ENCODE measurements at places on chromosomes 5 and 9.

DNA sequence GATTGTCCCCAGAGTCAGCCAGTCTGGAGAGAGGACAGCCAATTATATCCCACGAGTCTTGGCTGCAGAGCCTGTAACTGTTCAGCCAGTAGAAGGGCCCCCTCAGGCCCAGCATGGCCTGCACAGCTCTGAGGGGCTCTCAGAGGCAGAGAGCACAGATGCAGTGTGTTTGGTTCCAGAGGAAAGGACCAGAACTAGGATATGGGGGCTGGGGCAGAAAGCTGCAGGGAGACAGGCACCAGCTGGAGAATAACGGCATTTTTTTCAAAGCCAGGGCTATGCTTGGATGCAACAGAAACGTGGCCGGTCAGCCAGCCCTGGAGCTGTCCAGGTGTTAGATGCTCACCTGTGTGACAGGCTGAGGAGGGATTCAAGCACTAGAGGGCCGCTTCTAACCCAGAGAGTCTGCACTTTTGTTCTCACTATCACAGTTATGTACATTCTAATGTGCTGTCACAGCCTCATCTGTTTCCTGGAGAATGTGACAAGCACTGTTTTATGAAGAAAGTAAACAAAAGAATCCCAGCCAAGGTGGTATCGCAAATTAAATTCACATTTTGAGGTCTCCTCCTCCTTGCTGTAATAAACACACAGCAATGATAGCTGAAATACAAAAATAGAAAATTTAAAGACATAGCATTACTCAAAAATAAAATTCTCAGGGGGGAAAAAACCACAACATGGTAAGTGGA lies 96.5 kb downstream of the GABBR2 start:
- no peak for DNase-seq

- DNase-seq: no peak
Measured at GRCh38 chr9:98807814-98808195, 335 bp downstream of the GALNT12 start.

DNA sequence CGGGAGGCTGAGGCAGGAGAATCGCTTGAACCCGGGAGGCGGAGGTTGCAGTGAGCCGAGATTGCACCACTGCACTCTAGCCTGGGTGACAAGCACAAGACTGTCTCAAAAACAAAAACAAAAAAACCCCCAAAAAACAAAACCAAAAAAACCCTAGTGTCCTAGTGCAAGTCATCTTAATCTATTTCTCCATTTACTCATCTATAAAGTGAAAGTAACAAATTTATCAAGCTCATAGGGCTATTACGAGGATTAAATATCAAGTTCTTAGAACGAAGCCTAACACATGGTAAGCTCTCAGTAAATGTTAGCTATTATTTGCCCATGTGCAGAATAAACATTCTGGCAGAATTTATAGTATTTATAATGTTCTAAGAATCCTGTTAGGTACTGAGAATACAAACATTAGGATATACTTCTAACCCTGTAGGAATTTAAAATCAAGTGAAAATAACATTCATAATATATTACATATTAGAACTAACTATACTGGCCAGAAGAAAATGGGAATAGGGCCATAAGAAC lies 45.0 kb downstream of the GOLPH3 start:
- DNase-seq: no peak

DNA sequence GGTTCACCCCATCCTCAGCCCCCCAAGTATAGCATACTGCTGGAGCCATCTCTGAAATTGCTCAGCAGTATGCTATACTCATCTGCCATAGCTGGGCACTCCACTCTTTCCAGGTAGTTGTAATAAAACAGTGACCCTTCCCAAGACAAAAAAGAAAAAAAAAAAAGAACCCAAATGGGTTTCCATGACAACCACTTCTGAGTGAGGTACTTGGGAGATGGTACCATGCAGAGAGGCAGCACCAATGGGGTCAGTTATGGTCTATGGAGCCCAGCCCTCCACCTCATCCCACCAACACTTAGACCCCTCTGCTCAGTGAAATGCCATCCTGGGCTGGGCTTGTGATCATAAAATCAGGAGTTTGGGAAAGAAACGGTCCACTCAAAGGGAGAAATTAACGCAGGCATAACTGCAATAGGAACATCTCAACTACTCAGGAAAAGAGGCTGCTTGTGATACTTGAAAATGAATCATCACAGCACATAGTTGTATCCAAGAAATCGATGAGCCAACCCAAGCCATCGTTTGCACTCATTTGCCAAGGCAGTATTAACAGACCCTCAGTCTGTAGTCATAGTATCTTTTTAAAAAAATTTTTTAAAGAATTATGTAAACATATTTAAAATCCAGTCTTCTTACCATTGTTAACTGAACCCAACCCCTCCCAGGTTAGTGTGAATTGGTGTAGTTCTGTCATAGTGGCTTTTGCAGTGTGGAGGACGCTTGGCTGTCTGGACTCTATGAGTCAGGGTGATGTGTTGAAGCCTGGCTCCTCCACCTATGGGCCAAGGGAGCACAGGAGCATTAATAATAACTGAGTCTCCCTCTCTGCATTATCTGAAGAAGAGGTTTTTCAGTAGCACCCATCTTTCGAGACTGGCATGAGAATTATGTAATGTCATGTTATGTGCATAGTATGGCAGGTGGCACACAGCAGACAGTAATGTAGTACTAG lies 402.7 kb downstream of the SPOCK1 start:
- no peak for DNase-seq

DNA sequence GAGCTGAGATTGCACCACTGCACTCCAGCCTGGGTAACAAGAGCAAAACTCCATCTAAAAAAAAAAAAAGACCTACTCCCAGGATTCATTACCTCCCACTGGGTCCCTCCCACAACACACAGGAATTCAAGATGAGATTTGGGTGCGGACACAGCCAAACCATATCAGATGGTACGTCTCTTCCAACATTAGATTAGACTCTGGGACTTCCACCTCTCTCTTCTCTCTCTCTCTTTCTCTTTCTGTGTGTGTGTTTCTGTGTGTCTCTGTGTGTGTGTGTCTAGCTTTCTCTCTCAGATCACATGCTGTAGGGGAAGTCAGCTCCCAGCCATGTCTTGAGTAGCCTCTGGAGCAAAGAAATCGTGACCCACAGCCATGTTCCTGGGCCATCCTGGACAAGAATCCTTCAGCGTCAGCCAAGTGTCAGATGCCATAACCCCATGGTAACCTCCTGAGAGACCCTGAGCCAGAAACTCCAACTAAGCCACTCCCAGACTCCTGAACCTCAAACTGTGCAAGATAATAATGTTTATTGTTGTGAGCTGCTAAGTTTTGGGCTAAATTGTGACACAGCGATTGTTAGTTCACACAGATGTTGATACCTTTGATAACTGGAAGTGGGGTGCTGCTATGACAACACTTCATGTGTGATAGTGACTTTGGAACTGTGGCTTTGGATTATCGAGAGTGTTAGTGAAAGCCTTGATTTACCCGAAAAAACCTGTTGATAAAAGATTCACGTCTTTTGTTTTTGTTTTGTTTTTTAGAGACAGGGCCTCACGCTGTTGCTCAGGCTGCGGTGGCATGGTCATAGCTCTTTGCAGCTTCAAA lies 4.1 kb upstream of the CMBL start:
- DNase-seq: no peak

DNA sequence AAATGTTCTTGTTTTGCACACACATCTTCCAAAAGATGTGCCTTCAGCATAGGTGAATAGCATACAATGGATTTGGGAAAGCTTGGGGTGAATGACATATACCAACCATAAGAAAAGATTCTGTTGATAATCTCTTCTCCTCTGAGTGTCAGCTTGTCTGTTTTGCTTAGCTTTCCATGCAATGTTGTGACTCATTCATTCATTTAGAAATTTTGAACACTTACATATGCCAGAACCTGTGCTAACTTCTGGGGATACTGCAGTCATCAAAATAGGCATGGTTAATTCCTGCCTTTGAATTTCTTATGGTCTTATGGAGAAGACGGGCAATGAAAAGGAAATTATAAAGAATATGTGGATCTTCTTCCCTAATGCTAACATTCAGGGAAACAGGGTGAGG lies 14.1 kb downstream of the ADRB2 start:
- no peak for DNase-seq

DNA sequence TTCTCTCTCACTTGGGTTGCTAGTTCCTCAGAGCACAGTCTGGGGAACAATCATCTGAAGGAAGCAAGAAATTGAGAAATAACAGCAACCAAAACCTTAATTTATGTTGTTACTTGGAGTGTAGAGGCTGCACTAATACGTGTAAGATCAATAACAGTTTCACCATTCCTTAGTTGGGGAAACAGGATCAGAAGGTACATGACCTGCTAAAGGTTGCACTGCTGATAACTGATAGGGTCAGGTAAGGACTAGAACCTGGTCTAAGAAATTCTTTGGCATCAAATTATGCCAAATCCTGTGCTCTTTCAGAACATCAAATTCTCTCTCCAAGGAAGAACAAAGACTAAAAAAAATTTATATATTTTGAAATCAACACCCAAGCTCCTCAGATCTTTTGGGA lies 278.6 kb upstream of the C9orf72 start:
- no peak for DNase-seq

DNA sequence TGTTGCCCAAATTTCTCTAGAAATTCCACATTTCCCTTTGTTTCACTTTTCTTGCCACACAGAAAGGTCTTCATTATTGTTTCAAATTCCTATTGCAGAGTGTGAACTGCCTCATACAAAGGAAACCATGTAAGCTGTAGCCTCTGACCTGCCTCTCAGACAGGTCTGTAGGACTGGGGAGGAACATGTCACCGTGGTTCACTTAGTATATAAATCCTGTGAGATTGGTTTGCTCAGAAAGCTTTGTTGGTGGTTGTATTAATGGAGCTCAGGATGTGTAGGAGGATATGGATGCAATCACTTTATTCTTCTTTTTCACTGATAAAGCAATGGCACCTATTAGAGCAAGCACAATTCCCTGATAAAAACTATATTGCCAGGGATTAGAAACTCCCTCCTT lies 4.2 kb downstream of the SGCD start:
- DNase-seq: no peak

GRCh38 chr5:73960426-73960825 lies 334.4 kb downstream of the ARHGEF28 start:
- DNase-seq: no peak

DNA sequence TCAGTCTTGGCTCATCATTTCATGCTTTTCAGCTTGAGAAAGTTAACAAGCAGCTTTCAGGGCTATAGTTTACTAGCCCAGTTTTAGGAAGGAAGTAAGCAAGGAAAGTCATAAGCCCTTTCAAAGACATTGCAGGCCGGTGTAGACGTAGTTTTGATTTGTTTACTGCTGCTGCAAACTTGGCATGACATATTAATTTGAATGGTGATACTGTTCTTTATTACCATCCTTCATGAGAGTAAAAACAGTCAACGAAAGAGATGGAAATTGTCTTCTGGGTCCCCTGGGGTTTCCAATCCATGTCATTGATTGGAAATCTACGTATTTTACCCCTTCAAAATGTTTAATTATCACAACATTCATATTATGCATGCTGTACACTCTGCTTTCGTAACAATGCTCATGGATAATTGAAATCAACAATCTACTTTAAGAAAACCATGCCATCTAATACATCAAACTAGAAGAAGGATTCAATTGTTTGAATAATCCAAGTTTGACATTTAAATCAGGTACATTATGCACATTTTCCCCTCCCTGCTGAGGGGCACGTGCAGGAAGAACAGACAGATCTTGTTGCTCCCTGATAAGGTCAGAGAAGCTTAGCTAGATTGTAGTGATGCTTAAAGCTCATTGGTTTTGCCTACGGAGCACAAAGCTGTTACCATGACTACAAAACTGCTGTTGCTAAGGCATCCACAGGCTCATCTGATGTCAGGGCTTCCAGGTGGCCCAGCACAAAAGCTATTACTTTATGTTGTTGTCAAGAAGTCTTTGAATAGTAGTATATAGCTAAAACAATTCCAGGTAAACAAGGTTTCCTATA lies 139.9 kb upstream of the PRLR start:
- DNase-seq: no peak

DNA sequence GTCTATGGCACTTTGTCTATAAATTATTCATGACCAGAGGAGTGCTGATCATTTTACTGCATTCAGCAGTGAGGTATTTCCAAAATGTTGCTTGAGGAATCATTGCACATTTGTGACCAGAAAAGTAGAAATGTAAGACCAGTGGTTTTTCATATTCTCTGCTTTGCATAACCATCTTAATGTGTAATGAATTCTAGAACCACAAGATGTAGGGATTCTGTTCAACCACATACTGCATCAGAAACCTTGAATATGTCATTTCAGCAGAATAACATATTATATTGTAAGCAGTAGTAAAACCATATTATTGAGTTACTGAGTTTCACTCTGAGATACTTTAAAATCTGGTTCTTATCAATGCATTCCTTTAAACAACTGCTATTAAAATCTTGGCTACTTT lies 1243.4 kb downstream of the MAT2B start:
- DNase-seq: no peak

DNA sequence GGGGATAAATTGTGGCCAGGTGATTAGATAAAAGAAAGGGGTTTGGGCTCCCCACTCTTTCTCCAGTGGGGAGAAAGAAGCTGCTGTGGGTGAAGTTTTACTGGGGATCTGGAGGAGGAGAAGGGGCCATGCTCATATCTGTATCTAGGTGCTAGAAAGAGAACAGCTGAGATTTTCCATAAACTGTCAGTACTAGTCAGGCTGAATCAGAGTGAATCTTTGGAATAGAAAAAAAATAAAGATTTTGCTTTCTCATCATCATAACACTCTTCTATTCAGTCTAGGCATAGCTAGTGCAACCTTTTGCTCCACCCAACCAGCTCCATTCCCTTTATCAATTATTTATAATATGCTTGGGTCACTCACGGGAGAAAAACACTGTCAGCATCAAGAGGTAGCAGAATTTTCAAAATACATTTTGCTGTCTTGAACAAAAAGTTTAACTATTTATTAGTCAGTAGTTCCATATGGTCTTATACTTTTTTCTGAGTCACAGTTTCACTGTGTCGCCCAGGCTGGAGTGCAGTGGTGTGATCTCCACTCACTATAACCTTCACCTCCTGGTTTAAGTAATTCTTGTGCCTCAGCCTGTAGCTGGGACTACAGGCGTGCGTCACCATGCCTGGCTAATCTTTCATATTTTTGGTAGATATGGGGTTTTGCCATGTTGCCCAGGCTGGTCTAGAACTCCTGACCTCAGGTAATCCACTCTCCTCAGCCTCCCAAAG lies 21.3 kb upstream of the ERMP1 start:
- DNase-seq: no peak

DNA sequence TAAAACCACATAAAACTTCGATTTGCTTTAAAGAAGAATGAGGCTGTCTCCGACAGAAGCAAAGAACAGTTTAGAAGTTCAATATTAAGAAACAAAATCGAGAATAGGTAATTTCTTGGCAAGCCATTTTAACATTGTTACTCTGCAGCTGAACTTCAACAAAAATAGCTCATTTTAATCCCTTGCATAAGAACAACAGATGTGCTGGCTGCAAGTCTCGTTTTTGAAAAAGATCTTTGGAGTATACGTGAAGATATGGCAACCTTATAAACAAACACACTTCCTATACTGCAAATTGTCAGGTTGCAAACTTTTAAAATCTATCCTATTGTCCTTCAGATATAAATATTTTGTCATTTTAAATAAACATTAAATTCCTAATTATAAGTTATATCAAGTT lies 71.5 kb downstream of the FBN2 start:
- no peak for DNase-seq
